Suprapubic skin (tissue), 4 donors: ENCODE measurements at places on chromosomes 3 and 15.

GRCh38 chr3:101591071-101591470, 17.1 kb downstream of the PCNP start:
- DNase-seq, result no peak

DNA sequence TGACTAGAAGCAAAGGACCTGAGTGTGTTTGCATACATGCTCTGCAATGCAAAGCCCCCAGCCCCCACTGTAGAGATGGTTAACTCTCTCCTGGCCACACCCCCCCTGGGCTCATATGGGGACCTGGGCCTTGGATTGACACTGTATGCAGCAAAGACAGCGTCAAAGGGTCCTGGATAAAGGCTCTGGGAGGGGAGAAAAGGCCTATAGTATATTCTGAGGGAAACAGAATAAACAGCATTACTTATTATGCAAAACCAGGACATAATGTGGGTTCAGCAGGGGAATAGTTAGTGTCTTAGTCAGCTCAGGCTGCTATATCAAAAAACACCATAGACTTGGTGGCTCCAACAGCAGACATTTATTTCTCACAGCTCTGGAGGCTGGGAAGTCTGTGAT, 158.7 kb downstream of the APBA2 start:
- DNase-seq, result peak; percentile 52

GRCh38 chr3:171387062-171387461, 73.1 kb downstream of the TNIK start:
- no peak for DNase-seq

GRCh38 chr3:186896875-186897274, 33.5 kb upstream of the ST6GAL1 start:
- DNase-seq, result no peak

- DNase-seq, result no peak
These were observed 189.8 kb downstream of the MBNL1 start for GRCh38 chr3:152458376-152459117.

- no peak for DNase-seq
These were observed 201.5 kb downstream of the SOX2 start for GRCh38 chr3:181913254-181913653.

- no peak for DNase-seq
These were observed 425.8 kb downstream of the ERC2 start for GRCh38 chr3:56042326-56042951.

- DNase-seq, result no peak
These were observed 567.0 kb upstream of the MCTP2 start for GRCh38 chr15:93664213-93664956.

DNA sequence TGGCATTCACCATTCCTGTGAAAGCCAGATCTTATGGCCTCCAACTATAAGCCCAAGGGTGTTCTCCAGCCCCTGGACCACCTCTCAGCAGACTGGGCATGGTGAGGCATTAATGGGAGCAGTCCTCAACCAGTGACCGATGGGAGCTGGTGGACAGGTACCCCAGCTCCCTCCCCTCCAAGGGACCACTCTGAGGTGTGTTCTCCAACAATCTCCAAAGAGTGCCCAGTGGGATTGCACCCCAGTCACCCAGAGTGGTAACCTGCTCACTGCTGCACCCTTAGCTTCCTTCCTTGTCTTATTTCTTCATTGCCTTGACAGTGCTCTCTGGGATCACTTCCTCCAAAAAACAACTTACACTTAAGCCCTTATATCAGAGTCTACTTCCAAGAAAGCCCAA, 8.2 kb upstream of the ITGA11 start:
- DNase-seq, result no peak

- DNase-seq, result no peak
These were observed 127.4 kb downstream of the TMCC1 start for GRCh38 chr3:129766135-129766534.

- DNase-seq, result no peak
These were observed 45.1 kb downstream of the SCAP start for GRCh38 chr3:47430606-47431005.

DNA sequence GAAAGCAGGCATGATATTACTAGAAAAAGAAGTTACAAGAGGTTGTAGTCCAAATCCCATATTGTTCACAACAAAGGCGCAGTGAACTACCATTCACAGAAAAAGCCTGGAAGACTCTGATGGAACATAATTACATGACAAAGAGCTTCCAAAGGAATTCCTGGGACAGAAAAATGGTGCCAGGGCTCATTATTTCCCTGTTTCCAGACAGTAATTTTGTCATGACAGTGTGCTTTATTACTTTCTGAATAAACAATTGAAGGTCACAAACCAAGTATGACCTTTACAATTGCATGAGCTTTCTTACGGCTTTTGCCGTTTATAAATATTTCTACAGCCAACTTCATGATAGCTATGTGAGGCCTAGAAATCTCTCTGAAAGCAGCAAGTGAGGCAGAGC, 61.0 kb downstream of the CYFIP1 start:
- DNase-seq, result no peak

- DNase-seq, result no peak
These were observed 69.3 kb downstream of the PPM1L start for GRCh38 chr3:160825311-160825800.

GRCh38 chr3:141391298-141391990, 23.1 kb downstream of the ZBTB38 start:
- no peak for DNase-seq

DNA sequence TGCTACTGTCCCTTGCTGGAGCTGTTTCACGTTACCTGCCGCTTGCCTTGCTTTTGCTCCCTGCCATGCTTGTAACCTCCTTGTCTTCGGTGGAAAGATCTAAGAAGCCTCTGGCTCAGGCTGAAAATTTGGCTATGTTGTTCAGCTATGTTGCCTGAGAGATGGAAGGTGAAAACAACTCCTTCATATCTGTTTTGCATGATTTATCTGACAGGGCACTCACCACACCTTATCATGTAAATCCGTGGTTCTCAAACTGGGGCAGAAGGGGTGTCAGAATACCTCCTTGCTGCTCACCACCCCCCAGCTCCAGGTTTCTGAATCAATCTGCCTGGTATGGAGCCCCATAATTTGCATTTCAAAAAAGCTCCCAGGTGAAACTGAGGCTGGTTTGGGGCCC, 6.5 kb upstream of the CORO2B start:
- DNase-seq, result no peak

- no peak for DNase-seq
These were observed 10.5 kb upstream of the BUB1B start for GRCh38 chr15:40150163-40150925.

DNA sequence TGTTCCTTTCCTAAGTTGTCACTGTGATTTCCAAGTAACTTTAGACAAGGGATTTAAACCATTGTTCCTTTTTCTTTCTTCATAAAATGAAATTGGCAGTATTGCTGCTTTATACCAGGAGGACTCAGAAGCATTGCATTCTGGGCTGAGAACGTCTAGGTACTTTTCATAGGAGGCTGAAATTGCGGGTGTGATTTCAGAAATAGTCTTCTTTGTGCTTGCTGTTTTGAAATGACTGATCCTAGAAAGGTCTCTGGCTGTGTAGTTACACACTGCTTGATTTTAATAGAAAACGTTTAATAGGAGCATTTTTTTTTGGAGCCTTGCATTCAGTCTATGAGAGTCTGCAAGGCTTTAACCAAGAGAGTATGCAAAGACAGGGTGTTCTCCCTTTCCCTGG, 56.3 kb downstream of the PPM1L start:
- no peak for DNase-seq

GRCh38 chr3:174101244-174101643, 703.7 kb downstream of the NLGN1 start:
- DNase-seq, result no peak

GRCh38 chr3:54916732-54917131, 11.1 kb downstream of the LRTM1 start:
- no peak for DNase-seq

DNA sequence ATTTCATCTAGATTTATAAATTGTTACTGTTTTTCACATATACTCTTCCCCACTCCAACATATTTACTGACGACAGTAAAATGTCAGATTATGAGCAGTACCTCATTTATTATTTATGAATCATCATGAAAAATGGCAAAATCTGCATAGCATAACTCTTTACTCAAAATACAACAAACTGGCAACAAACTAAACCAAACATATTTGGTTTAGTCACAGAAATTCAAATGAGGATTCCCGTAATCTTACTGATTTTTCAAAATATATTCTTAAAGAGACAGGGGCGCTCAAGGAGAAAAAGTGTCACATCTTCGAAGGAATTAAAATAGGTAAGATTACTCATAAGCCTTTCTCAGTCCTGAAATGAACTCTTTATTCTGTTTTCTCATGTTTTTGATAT, 3.0 kb upstream of the GPR87 start:
- no peak for DNase-seq

GRCh38 chr3:130976706-130977105, 49.9 kb downstream of the ASTE1 start:
- no peak for DNase-seq

GRCh38 chr3:147756476-147756875, 347.3 kb downstream of the ZIC1 start:
- no peak for DNase-seq

GRCh38 chr15:47806008-47806407, 88.7 kb downstream of the SEMA6D start:
- no peak for DNase-seq

DNA sequence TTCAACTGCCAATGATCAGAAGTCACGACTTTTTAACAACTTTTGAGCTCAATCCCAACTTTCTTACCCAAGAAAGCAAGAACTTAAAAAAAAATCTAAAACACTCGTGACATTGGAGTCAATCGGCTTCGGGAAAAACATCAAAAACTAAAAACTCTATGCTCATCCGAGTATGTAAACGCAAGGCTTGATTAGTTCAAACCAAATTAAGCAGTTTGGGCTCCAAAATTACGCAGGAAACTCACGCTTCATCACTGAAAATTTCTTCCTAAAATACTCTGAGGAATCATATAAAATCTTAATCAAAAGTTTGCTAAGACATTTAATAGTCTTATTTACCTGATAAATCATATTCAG, 1.6 kb downstream of the TRA2B start:
- no peak for DNase-seq

- DNase-seq, result no peak
These were observed 330.7 kb upstream of the TRIM42 start for GRCh38 chr3:140347151-140347550.

- no peak for DNase-seq
These were observed 348.6 kb downstream of the PLCL2 start for GRCh38 chr3:17233398-17233800.

- DNase-seq, result no peak
These were observed 22.3 kb downstream of the CFAP92 start for GRCh38 chr3:128971421-128972100.
